ENCODE measurements at places on chromosomes 1 and 21. TPM values are rescaled to one million over a fixed set of nuclear protein-coding genes. Genes with fewer than 3 reads are reported as not detected.

HENMT1 gene
- total RNA-seq, result not detected

NAV1 gene
- total RNA-seq, result 22.8 TPM

GRCh38 chr21:19244502-19245187, 841.1 kb upstream of the TMPRSS15 start:
- no peak for DNase-seq

DNA sequence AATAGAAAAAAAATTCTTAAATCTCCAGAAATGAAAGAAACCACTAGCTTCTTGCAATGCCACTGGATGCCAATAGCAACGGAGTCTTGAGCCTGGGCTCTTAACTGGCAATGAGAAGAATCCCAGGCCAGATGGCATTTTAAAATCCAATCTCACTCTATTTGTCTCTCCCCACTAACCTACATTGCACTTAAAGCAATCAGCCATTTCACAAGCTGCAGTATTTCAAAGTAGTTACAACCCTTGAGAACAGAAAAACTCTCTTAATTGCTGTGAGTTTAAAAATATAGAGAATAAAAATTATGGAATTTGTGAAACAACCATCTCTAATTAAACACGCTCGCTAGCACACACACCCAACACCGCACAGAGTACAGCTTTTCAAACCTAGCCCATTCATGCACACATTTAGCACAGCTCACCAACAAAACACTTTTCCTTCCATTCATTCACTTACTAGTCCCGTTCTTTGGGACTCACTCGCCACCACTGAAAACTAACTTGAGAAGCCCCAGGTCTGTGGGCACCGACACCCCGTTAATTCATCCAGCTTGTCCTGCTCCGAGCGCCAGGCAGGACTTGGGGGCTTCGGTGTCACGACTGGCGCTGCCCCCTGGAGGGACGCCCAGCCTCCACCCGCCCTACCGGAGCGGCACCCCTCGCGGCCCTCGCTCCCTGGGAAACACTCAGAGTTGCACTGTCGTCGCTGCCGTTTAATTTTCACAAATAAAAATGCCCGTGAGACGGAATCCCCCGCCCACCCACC, 1.0 kb downstream of the DDAH1 start:
- no peak for DNase-seq

DNA sequence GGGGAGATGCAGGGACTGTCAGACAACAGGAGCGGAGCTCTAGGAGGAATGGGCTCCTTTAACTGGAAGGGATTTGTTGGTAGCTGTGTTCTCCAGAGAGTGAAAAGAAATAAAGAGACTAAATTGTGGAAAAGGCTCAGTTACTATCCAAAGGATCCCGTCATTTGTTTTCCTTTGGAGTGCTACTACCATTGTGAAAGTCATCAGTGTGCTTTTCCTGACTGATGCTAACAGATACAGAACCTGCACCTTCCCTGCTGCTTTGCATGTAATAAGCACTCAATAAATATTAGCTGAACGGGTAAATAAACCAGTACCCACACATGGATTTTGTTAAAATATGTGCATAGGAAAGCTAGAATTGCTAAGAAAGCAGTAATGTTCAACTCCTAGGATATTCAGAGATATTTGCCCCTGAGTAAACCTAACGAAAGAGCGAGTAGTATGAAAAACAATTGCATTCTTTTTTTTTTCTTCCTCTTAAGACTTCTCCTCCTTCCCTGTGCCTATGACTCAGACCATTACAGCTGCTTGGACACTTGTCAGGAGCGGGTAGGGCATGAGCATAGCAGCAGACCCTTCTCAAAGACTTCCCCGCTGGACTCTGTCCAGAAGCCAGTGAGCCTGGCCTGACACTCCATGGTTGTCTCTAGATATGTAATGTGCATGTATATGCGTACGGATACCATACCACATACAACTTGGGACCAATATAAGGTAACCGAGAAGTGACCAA, 41.7 kb downstream of the PTGFRN start:
- DNase-seq, result no peak
